Activated T-helper 1 cell treated with Interleukin-2 at 50 U/mL for 16 hours (primary cell): ENCODE measurements at places on chromosomes 6 and 20.

- no peak for DNase-seq
Measured at GRCh38 chr6:38091613-38092012, 272.1 kb downstream of the ZFAND3 start.

GRCh38 chr20:1816384-1817381 lies 78.5 kb upstream of the SIRPA start:
- DNase-seq = no peak

- no peak for DNase-seq
Measured at GRCh38 chr20:32190616-32191415, 16.7 kb downstream of the PLAGL2 start.

- DNase-seq = no peak
Measured at GRCh38 chr6:109009962-109010704, 84.5 kb downstream of the SESN1 start.

GRCh38 chr6:110999634-111000270 lies 17.9 kb downstream of the RPF2 start:
- DNase-seq = no peak

GRCh38 chr6:94636780-94637385 lies 940.5 kb upstream of the MANEA start:
- no peak for DNase-seq

DNA sequence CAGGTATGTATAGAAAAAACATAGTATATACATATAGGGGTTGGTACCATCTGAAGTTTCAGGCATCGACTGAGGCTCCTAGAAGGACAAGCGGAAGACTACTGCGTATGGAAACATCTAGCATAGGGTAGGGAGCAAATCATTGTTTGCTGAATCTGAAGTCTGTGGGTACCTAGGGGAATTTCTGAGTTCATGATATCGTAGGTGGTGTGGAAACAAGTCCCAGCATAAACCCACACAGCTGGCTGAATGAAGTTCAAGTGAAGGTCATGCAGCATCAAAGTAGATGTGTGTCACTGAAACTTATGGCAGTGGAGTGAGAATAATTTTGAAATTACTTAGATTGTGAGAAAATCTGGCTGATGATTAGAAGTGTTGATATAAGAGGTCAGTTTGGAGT lies 39.4 kb downstream of the MAP7 start:
- DNase-seq = no peak

- DNase-seq = no peak
Measured at GRCh38 chr6:11613858-11614257, 76.3 kb downstream of the TMEM170B start.

DNA sequence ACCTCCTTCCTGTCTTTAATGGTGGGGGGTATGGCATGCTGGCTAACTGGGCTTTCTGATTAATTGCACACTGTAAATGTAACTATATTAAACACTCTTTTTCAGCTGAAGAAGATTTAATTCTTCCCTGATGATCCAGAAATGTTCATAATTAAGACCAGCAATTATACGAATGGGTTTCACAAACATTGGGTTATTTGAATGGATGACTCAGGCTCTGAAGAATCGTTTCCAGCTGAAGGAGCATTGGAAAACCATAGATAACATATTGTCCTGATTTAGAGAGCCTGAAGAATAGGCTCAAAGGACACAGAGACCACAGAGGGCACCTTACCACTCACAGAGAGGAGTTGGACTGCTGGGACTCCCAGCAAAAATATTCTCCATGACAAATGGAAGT lies 130.7 kb upstream of the SSTR4 start:
- DNase-seq = no peak

DNA sequence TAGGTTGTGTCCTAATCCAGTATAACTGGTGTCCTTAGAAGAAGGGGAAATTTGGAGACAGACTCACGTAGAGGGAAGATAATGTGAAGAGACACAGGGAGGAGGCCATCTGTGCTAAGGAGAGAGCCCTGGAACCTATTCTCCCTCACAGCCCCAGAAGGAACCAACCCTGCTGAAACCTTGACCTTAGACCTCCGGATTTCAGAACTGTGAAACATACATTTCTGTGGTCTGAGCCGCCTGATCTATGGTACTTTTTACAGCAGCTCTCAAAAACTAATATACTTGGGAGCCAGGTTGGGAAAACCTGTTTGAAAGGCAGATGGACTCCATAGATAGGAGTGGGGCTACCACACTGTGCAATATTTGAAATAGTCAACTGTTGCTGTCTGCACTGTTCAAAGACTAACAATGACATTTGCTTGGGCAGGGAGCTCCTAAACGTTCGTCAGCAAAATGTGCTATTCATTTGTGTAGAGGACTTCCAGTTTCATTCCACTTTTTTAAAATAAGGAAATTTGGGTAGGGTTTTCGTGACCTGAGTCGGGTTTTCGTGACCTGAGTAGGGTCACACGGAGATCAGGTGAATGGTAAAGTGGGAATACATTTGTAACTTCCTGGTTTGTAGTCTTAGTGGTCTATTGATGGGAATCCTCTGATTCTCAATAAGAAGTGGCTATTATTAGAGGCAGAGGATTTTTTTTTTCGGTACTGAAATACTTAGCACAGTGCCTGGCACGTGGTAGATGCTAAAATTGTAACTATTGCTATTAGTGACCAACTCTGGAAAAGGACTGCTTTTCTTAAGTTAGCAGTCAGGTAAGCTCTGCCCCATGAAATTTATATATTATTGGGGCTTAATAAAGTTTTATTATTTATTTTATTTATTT lies 11.4 kb downstream of the TAGAP start:
- DNase-seq = no peak

DNA sequence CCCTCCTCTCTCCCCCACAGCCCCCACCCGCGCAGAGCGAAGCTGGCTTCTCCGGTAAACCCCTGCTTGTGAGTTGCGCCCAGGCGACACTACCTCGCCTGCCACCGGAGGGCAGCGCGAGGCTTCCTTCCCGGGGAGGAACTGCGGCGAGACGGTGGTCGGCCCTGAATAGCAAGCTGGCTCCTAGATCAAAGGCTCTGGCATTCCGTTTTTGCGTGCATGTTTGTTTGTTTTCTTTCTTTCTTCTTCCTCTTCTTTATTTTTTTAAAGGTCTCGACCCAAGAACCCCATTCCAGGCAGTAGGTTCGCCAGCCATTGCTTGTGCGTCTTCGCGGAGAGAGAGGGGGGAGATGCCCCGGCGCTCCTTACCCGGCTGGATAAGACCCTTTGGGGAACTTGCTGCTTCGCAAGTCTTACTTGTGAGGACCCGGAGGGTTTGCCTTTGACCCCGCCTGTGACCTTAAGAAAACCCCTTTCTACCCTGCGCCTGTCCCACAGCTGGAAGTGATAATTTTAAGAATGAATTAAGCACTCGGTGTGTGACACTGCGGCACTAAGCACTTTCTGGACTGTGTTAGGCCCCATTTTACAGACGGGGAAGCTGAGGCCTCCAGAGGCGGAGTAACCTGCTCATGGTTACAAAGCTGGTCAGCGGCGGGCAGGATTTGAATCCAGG lies 92.7 kb upstream of the SIRPA start:
- DNase-seq = no peak

- no peak for DNase-seq
Measured at GRCh38 chr6:83432636-83433035, 1.8 kb upstream of the ME1 start.

- no peak for DNase-seq
Measured at GRCh38 chr6:37525460-37526357, 26.0 kb upstream of the CCDC167 start.

DNA sequence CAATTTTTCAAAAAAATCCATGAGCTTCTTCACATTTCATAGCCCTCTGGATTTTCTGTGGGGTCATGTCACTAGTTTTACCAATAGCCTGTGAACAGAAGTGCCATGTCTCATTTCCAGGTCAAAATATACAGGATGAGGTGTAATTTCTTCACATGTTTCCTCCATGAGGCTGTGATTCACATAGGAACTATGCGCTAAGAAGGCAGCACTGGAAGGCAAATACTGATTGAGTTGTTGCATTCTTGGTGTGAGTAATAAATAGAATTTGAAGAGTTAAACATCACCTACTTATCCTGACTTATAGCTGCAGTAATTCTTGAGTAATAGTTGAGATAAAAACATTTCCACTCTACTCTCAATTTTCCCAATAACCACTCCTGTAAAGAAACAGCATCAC lies 442.3 kb downstream of the HAO1 start:
- DNase-seq = no peak

GRCh38 chr20:56437196-56437960 lies 25.3 kb downstream of the CASS4 start:
- no peak for DNase-seq

- DNase-seq = no peak
Measured at GRCh38 chr6:143229400-143229799, 168.7 kb downstream of the AIG1 start.

- no peak for DNase-seq
Measured at GRCh38 chr6:168985705-168986104, 267.9 kb downstream of the THBS2 start.

GRCh38 chr20:51428401-51429143 lies 113.9 kb downstream of the NFATC2 start:
- DNase-seq = no peak

GRCh38 chr20:37311710-37312355 lies 22.4 kb downstream of the MANBAL start:
- DNase-seq = no peak

GRCh38 chr6:43795421-43795820 lies 25.4 kb downstream of the VEGFA start:
- no peak for DNase-seq

GRCh38 chr6:34587325-34587724 lies 31.2 kb upstream of the SPDEF start:
- DNase-seq = no peak

GRCh38 chr6:148222846-148223245 lies 119.8 kb upstream of the SASH1 start:
- DNase-seq = no peak

GRCh38 chr6:3779574-3779849 lies 28.0 kb upstream of the PXDC1 start:
- DNase-seq = no peak

DNA sequence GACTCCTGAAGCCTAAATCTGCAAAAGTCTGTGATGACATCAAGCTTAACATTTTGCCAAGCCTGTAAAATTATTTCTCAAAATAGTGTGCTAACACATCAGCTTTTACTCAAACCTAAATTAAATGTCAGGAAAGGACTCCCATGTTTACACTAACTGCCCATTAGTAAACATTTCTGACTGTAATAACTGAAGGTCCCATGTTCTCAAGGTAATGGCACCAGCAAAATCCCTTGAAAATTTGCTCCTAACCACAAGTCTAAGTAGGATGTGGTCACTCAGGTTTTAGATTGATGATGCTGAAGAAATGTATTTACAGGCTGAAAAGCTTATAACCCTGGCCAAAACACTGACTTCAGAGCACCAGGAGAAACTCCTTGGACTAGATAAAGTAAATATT lies 33.0 kb downstream of the BACH2 start:
- no peak for DNase-seq

DNA sequence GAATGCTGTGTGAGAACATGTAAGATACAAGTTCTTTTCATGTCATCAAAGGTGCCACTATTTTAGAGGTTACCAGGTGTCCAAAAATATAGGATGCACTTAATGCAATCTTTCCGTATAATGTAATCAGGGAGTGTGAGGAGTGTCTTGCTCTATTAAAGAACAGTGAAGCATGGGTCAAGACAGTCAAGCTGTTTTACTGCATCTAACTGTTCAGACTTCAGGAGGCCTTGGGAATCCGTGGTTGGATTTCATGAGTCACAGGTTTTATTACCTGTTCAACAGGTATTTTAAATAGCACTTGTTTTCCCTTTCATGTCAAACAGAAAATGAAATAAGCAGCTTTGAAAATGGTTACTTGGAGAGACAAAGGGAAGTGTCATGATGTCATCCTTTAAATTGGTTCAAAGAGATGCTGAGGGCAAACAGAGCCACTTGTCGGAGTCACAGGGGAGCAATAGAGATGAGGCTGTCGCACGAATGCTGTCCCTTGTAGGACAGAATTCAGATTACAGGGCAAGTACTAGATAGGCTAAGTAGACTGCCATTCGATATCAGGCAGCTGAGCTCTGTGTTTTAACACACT lies 621.5 kb downstream of the QKI start:
- DNase-seq = no peak

DNA sequence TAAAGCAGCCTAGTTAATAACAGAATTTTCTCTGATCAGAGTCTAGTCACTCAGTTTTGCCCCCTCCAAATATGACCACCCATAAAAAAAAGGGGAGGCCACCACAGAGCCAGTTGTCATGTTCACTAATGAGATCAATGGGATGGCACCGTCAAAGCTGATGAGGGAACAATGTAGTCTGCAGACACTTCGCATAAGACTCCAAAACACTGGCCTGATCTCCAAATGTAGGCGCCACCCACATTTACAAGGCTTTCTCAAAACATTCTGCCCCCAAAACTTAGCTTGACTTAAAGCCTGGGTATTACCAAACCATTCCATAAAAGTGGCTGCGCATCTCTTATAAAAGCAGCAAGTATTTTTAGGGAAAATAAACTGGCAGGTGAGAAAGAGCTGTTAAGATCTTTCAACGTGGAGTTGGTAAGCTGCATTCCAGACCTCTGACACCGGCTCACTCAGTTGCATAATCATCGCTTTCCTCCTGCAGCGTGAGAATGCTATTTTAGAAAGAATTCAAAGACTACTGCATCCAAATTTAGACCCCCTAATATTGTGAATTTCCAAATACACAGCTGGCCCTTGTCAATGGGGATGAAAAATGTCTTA lies 59.3 kb downstream of the TBC1D7 start:
- no peak for DNase-seq

- no peak for DNase-seq
Measured at GRCh38 chr6:6046716-6047115, 40.0 kb upstream of the NRN1 start.

DNA sequence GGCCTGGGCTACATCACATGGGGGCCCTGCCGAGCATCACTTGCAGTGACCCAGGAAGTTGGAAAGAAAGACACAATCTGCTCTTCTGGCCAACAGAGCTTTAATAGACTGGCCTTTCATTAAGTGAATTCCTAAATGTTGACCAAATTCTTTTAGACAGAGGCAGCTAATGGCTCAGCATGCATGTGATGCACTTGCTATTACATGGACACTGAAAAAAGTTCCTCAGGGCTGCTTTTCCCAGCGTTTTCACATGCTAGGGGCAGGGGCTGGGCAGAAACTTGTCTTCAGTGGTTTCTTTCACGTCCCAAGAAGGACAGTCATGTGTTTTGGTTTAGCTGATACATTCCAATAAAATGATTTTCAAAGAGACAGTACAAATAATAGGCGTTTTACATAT lies 651.0 kb upstream of the SLC35B3 start:
- DNase-seq = no peak

DNA sequence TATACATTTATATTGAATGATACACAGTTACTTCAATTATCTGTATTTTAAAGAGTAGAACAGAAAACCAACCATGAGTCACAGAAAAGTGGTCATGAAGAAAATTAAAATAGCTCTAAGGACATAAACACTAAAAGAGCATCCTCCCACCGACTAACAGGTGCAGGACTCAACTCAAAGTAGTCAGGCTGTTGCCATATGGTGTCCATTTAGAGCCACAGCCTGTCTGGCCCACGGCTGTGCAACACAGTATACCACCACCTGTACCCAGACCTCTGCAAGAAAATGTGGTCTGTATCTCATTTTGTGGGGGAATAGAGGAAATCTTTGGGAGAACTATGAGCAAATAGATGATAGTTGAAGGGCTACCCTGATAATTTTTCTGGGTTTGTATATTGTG lies 449.8 kb upstream of the RNF217 start:
- DNase-seq = no peak

- DNase-seq = no peak
Measured at GRCh38 chr6:12291839-12292604, 1.9 kb downstream of the EDN1 start.
